SHP77 treated with DMSO at 0.1 percent for 48 hours (cell line): ENCODE measurements at places on chromosomes 2 and 18.
A peak's percentile ranks its signal among the peaks of the same experiment; 100 is the strongest.

- no peak for DNase-seq
Measured at GRCh38 chr2:165648801-165649200, 145.2 kb downstream of the GALNT3 start.

DNA sequence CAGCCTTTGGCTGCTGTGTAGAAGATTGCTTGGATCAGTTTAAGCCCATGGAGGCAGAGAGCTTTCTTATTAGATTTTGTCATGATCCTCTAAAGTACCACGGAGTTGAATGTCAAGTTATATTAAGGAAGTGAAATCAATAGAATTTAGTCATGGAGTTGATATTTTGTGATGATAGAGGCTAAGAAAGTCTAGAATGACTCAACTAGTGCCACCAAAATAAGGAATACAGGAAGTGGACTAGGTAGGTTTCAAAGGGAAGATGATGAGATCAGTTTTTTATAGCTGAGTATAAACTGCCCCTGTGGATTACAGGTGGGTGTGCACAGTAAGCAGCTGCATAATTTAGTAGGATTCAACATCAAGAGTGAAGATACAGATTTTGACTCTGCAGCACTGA, 25.2 kb downstream of the FBXO36 start:
- no peak for DNase-seq

GRCh38 chr2:232415138-232415690, 8.6 kb downstream of the ALPG start:
- no peak for DNase-seq

GRCh38 chr2:216696751-216697560, 1.6 kb upstream of the IGFBP5 start:
- DNase-seq, result no peak

DNA sequence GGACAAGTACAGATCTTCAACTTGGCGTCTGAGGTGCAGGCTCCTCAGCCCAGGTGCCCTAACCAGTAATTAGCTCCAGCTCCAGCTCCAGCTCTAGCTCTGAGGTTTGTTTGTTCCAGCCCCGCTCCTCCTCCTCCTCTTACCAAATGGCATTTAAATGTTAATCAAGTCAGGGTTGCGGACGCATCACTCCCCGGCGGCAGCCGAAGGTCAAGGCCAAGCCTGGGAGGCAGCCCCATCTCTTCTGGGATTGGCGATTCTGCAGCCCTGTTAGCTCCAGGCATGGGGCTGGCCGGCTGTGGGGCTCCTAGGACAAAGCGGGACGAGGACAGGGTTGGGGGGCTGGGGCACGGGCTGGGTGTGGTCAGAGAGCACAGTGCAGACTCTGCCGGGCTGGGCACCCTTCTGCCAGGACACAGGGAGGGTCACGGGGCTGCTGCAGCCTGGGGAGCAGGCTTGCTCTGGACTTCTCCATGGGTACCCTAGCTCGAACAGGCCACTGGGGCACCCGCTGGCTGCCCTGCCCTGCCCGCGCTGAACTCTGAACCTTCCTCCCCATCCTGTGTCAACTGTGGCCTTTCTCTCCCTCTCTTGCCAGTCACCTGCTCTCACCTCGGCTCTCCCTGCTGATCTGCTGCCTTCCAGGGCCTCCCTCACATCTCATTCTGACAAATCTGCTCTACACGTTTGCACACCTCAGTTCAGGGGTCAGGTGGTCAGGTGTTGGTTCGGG, 203.3 kb downstream of the CELF4 start:
- no peak for DNase-seq

DNA sequence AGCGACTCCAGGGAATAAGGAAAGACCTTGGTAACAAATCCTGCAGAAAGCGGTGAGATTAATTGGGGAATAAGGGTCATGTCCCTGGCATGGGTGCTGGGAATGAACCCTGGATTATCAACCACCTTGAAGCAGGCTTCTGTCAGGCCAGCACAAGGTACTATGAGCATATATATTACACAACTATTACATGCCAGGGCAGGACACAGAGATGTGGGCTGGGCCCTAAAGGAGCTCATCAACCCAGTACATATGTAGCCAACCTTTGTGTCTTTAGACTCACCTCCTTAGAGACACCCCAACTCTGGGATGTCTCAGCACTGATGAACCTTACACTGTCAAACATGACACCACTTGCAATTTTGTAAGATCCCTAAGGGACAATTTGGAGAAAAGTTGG, 3.4 kb downstream of the SFXN5 start:
- no peak for DNase-seq

DNA sequence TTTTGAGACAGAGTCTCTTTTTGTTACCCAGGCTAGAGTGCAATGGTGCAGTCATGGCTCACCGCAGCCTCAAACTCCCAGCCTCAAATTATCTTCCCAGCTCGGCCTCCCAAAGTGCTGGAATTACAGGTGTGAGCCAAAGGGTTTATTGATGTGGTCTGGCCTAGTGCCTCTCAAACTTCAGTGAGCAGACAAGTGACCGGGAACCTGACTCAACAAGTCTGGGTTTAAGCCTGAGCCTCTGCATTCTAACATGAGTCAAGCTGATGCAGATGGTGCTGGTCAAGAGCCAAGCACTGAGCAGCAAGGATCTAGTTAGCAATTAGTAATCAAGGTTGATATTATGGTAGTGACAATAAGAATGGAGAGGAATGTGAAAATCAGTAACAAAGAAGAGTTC, 21.3 kb downstream of the CDK15 start:
- no peak for DNase-seq

DNA sequence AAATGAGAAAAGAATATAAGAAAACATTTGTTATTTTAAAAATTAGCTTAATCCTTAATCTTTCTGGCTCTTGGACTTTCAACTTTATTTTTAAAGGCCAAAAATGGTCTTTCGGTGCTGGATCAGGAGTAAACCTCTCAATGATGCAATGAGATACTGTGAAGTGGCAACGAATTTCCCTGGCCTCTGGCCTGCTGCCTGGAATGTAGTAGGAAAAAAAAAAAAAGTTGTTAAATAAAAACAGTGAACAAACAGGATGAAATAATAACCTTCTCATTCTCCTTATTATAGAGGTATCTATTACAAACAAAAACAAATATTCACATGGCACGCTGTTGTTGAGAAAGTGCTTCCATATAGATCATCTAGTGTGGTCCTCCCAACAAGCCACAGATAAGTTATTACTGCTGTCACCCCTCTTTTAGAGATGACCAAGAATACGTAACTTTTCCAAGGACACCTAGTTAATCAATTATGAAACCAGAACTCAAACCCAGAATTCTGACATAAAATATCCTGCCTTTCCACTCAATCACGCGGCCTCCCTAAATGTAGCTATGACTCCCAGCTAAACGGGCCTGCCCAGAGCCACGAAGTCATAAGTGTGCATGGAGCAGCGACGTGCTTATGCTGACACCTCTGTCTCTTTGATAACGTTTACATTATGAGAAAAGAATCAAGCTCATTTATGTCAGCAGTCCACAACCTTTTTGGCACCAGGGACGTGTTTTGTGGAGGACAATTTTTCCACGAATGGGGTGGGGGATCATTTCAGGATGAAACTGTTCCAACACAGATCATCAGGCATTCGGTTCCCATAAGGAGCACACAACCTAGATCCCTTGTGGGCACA, 170.9 kb downstream of the BCL2 start:
- peak; percentile 25 for DNase-seq

GRCh38 chr2:184644685-184645084, 46.4 kb downstream of the ZNF804A start:
- no peak for DNase-seq

DNA sequence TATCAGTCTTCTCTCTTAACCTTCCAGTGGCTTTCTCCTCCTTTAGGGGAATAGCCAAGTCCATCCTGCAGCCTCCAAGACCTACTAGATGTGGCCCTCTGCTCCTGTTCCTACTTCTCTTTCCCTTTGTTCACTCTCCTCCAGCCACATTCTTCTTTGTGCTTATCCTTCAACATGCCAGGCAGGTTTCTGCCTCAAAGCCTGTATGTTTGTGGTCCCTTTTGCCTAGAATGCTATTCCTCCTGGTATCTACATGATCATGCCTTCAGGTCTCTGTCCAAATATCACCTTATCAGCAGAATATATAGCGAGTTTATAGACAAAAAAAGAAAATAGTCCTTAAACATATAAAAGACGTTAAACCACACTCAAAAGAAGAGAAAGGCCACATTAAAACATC, 5.5 kb downstream of the LYG2 start:
- DNase-seq, result no peak

DNA sequence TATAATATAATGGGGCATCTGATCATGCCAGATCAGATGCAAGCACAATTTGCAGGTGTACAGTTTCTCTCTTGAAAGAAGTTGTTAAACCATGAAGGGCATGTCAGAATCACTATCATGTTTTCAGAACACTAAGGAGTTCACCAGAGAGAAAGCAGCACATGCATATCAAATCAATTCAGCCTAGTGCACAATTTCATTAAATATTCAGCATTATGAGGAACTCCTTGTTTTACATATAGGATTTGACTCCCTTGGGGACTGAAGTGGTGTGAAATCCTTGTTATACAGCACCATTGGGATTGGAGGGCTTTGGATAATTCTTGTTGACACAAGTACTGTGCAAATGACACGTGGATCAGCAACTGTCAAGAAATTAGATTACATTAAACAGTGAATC, 562.1 kb upstream of the KLHL29 start:
- no peak for DNase-seq

DNA sequence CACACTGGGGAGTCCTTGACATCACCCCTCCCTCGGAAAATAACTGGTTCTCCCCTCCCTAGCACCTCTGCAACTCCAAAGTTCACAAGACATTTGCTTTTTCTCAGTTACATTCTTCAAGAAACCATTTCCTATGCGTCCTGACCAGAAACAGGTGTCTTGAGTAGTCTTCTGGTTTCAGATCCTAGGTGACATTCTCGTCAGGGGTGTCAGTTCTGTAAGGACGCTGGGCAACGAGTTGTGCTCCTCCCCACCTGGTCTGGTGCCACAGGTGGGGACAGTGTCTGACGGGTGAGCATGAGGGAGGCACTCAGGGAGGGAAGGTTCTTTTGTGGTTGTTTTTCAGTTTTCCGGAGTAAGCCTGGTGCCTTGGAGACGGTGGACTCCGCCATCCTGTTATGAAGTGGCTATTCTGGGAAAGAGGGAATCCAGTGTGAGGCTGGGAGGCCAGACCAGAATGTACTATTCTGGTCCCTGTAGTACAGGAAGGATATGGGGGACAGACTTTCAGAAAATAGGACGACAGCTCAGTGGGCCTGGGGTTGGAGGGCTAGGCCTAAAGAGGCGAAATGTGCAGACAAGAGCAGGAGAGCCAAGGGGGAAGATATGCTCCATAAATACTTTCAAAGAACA, 50.6 kb downstream of the EPAS1 start:
- DNase-seq, result no peak

DNA sequence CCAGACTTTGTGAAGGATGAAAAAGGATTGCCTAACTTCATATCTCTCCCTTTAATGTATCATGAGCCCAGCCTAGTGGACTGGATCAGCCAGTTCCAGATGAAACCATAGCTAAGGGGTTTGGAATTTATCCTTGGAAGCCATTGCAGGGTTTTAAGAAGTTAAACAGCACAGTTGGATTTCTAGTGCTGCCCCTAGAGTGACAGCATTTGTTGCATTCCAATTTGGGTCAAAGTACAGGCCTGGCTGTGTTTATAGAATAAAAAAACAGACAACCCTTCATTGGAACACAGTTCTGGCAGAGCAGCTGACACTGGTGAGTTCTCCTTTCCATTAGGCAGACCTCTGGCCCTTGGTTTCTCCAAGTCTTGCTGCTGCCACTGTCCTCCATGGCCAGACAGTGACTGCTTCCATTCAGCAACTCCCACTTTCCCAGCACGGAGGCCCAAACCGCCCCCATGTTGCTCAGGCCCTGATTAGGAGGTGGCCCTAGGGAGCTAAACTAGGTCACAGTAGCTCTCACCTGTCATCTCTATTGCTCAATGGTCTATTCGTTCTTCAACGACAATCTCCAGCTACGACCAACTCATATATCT, 8.0 kb downstream of the GPR39 start:
- no peak for DNase-seq

DNA sequence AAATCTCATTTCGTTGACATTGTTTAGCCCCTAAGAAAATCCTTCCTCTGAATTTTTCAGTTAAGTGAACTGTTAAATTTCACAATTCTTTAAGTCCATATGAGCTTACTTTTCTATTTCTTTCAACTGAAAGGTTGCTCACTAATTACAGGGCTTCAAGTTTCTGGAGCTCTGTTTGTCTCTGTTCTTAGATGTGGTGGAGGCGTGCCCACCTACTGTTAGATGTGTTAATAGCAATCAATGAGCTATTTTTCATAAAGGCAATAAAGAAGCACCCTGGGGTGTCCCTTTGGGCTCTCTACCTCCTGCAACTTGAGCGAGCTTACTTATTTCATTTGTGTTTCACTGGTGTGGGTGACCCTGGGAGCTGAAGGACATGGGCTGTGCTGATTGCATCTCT, 25.0 kb downstream of the CREG2 start:
- DNase-seq, result no peak

DNA sequence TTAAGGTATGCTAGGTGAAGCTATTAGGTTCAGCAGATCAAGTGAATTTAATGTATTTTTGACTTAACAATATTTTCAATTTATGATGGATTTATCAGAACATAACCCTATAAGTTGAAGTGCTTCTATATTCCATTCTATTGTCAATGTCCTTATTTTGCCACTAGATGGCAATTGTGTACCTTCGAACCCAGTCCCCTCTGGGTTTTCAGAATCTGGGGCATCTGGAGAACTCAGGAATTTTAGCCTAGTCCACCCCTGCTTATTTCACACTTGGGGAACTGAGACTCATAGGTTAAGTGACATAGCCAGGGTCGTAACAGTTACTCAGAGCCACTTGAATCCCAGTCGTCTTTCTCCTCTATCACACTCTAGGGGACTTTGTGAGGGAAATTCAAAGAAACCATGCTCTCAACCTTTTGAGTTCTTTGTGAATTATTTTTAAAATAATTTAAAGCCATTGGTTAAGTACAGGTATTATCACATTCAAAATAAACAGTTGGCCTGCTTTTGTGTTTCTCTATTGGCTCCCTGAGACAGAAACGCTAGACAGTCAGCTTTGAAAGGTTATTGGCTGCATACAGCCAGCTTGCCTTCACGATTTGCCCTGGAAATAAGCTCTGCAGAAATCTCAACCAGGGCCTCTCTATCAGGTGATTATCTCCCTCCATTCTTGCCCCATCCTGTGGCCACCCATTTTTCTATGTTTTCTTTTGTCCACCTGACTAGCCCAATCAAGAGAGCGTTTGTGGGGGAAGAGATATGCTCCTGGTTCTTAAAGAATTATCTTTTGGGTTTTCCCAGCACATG, 145.0 kb downstream of the TTC27 start:
- DNase-seq, result peak; percentile 9

- peak; percentile 38 for DNase-seq
Measured at GRCh38 chr2:64327510-64328414, 126.2 kb upstream of the LGALSL start.
